ENCODE measurements at places on chromosomes 12 and 14. TPM values are rescaled to one million over a fixed set of nuclear protein-coding genes. Genes with fewer than 3 reads are reported as not detected.

ADGRD1 gene
- total RNA-seq, result not detected

MEG3 gene
- 0.10 TPM for total RNA-seq

P2RX2 gene
- total RNA-seq, result not detected

SENP1 gene
- 42.6 TPM for total RNA-seq

PAPLN gene
- total RNA-seq, result 0.36 TPM

DNA sequence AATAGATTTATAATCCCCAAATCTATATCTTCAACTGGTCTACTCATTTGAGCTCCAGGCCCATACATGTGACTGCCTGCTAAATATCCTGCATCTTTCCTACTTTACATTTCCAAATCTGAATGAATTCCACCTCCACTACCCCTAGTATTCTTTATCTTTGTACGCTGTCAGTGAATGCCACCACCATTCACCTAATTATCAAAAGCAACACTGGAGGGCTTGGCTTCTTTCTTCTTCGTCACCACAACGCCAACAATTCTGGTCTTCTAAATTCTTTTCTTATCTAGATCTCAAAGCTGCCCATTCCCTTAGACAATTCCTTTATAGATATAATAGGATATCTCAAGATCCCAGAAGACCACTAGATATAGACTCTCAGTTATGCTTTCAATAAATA is 47.1 kb upstream of the ADAMTS20 start:
- peaks cover 4% of the 10 kb centered on the region for H3K27me3 ChIP-seq
- H3K4me3 ChIP-seq, result no peak overlapping the region
- H3K4me1 ChIP-seq, result no peaks in the 10 kb centered on the region
- DNase-seq, result no peak
- H3K36me3 ChIP-seq, result no peaks in the 10 kb centered on the region

DNA sequence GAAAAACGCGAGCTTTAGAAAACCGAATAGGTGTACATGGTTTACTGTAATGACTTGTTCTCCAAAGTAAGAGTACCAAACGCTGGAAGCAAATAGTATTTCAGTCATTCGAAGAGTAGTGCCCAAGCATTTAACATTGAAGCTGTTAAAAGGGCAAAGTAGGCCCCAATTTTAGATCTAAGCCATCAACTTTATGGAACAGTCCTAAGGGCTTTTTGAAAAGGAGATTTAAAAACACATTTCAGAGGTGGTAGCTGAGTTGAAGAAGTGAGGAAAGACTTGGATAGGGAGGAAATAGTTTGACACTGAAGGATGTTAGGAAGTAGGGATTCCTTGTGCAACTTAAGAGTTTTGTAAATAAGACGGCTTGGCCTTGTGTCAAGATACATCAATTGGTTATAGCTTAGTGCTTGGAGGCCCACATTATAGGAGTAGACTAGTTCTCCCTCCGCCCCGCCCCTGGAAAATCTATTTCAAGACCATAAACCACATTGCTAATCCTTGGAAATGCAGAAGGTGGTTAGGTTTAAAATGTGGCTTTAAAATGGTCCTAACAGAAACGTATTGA is 783 bp upstream of the TUBA1B start:
- no peak for DNase-seq
- peak overlapping the region; percentile 88 for H3K4me3 ChIP-seq
- peak overlapping the region; percentile 95 for H3K27ac ChIP-seq
- peaks cover 43% of the 10 kb centered on the region for H3K36me3 ChIP-seq

DNA sequence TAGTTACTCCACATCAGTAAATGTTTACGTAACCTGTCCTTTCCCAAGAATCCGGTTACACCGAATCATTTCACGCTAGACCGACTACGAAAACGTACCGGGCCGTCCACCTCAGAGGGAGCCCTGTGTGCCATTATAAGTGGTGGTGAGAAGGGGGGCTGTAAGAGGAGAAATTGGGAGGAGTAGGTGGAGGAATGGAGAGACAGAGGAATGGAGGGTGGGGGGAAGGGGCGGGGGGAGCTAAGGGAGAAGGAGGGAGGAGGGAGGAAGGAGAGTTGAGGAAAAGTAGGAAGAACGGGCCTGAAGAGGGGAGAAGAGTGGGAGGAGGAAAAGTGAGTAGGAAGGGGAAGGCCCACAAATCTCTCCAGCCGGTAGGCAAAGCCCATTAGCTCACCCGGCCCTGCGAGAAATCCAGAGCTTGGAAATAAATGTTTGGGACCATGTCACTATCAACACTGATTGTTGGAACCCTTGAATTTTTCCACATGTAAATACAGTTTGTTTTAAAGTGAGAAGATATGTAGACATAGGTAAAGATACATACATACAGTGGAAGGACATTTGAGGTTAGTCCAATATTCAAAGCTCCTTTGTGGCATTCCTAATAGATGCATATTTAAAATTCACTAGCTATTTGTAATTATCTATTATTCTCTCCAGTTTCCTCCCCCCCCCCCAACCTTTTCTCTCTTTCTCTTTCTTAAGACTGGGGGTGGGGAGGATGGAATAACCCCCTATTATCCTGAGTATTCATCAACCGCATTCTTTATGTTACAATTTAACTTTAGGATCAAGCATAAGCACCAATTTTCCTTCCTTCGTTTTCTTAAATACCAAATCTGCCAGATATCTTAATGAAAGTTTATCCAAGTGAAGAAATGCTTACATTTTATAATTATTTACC is 2.1 kb upstream of the FOXG1 start:
- DNase-seq, result no peak
- no peak overlapping the region for H3K27ac ChIP-seq
- H3K4me3 ChIP-seq, result no peak overlapping the region
- peaks cover 10% of the 10 kb centered on the region for H3K36me3 ChIP-seq
- peaks cover 9% of the 10 kb centered on the region for H3K4me1 ChIP-seq

- H3K27ac ChIP-seq, result no peak overlapping the region
- H3K36me3 ChIP-seq, result no peaks in the 10 kb centered on the region
- H3K4me3 ChIP-seq, result no peak overlapping the region
These were observed 21.8 kb downstream of the AHNAK2 start for GRCh38 chr14:104956290-104956890.

GRCh38 chr12:110582276-110583136 is 612 bp downstream of the PPTC7 start:
- H3K27me3 ChIP-seq, result no peaks in the 10 kb centered on the region
- peak overlapping the region; percentile 97 for H3K27ac ChIP-seq
- peak; percentile 81 for DNase-seq
- H3K4me1 ChIP-seq, result peaks cover 68% of the 10 kb centered on the region
- H3K36me3 ChIP-seq, result peaks cover 37% of the 10 kb centered on the region
- peak overlapping the region; percentile 97 for H3K4me3 ChIP-seq

GRCh38 chr12:46438719-46439319 is 66.2 kb upstream of the SLC38A2 start:
- peaks cover 5% of the 10 kb centered on the region for H3K4me1 ChIP-seq
- H3K27me3 ChIP-seq, result no peaks in the 10 kb centered on the region
- H3K36me3 ChIP-seq, result no peaks in the 10 kb centered on the region
- H3K4me3 ChIP-seq, result no peak overlapping the region
- no peak for DNase-seq

GRCh38 chr14:21100931-21101330 is at the start of gene TMEM253:
TSS of gene TMEM253 (plus strand) at chr14:21101066. CDS start at chr14:21101344, 278 bp downstream.
- H3K4me1 ChIP-seq, result peaks cover 34% of the 10 kb centered on the region
- no peaks in the 10 kb centered on the region for H3K27me3 ChIP-seq
- DNase-seq, result no peak
- H3K27ac ChIP-seq, result no peak within 1 kb of the TSS
- H3K4me3 ChIP-seq, result no peak within 1 kb of the TSS

GRCh38 chr12:119183942-119184695 is 5.4 kb downstream of the HSPB8 start:
- H3K27me3 ChIP-seq, result peaks cover 8% of the 10 kb centered on the region
- no peak overlapping the region for H3K27ac ChIP-seq
- H3K36me3 ChIP-seq, result no peaks in the 10 kb centered on the region
- no peak overlapping the region for H3K4me3 ChIP-seq
- H3K4me1 ChIP-seq, result no peaks in the 10 kb centered on the region

GRCh38 chr14:46861753-46862152 is 210.2 kb upstream of the RPL10L start:
- no peak overlapping the region for H3K27ac ChIP-seq
- H3K4me3 ChIP-seq, result no peak overlapping the region
- H3K36me3 ChIP-seq, result no peaks in the 10 kb centered on the region
- no peaks in the 10 kb centered on the region for H3K27me3 ChIP-seq
- H3K4me1 ChIP-seq, result no peaks in the 10 kb centered on the region

DNA sequence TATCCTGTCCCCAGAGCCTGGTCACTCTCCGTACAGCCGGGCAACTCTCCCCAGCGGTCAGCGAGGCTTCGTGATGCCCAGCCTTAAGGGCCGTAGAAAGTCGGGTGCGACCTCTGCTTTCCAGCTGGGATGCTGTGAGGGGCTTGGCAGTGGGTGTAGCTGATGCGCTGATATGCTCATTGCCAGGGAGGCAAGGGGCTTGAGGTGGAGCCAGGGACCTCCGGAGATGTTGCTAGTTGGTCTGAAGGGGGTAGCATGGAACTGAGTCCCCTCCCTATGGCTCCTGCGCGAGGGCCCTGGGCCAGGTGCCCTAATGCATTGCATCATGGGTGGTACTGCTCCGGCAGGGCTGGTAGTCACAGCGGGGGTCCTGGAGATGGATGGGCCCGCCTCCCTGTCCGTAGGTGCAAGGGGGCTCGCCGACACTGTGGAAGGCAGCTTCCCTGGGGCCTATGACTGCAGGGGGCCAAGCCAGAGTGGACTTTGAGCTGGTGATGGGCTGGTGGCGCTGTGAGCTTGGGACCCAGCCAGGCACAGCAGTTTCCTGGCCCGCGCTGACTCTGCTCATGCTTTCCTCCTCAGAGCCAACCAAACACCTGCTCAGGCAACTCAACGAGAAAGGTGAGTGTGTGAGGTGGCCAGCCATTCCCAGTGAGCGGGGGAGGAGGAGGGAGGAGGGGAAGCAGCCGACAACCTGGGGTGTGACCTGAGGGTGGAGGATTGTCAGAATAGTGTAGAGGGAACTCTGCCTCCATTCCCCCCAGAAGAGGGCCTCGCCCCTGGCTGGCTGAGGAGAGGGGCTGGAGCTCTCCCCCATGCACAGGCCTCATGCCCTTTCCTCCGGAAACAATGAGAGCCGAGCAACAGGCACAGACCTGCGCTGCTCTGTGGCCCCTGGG is 32.3 kb downstream of the PLEKHG3 start:
- no peaks in the 10 kb centered on the region for H3K36me3 ChIP-seq
- no peaks in the 10 kb centered on the region for H3K4me1 ChIP-seq
- no peak overlapping the region for H3K4me3 ChIP-seq
- no peak for DNase-seq
- no peak overlapping the region for H3K27ac ChIP-seq

DNA sequence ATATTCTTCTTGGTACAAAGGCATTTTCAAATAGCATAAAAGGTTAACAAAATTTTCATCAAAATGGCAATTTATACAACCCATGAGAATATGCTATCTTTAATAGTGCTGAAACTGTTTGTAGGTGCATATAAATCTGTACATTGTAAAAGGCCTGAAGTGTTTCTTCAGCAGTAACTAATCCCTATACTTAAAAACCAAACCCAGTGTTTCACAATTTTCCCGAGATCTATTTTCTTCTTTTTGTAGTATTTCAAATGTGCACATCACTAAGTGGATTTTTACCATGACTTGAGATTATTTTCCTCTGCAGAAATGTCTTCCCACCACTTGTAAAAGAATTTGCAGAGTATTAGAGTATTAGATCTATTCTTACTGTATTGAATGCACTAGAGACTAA is 76.5 kb downstream of the FERMT2 start:
- no peaks in the 10 kb centered on the region for H3K4me1 ChIP-seq
- no peak overlapping the region for H3K27ac ChIP-seq
- no peak for DNase-seq
- no peak overlapping the region for H3K4me3 ChIP-seq

DNA sequence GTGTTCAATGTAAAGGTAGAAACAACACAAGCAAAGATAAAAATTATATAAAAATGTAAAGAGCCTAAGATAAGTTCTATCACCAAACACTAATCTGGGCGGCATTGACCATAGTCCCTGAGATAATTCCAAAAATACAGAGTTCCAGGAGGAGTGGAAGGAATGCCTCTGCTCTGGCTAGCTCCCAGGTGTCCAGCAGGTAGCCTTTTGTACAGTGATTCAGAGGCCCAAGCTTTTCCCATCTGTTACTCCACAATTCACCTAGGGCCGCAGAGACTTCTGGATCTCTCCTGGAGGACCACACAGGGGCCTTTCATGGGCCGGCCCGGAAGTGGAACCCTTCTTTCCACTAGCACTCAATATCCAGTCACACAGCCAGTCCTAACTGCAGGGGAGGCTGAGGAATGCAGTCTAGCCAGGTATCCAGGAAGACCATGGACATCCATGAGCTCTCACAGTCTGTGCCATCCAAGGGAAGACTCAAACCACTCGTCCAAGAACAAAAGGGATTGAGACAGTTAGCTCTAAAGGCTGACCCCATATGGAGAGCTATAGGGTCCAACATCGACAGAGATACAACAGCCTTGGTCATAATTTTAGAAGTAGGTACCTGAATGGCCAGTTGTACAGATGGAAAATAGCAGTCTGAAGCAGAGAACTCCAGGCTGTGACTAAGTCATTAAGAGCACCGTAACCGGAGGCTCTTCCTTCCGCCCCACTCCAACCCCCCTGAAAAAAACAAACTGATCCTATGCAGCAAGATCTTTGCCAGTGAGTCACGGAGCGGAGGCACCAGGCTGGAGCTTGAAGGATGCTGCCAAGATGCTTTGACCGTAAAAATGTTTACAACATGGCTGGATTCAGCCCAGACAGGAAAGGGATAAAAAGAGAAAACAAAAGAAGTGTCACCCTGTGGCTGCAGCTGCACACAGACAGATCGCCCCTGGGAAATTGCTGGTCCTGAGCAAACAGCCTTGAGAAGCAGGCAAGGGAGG is 204.8 kb downstream of the NUAK1 start:
- no peak overlapping the region for H3K27ac ChIP-seq
- DNase-seq, result no peak
- H3K27me3 ChIP-seq, result peaks cover 6% of the 10 kb centered on the region
